NCI-H2171 treated with DMSO at 0.1 percent for 48 hours (cell line): ENCODE measurements at places on chromosomes 11 and 22.

GRCh38 chr11:9757809-9758636 is 94.1 kb downstream of the SWAP70 start:
- DNase-seq: peak; percentile 40

GRCh38 chr11:4891996-4892640 is 10.4 kb downstream of the OR51T1 start:
- peak; percentile 0 for DNase-seq

DNA sequence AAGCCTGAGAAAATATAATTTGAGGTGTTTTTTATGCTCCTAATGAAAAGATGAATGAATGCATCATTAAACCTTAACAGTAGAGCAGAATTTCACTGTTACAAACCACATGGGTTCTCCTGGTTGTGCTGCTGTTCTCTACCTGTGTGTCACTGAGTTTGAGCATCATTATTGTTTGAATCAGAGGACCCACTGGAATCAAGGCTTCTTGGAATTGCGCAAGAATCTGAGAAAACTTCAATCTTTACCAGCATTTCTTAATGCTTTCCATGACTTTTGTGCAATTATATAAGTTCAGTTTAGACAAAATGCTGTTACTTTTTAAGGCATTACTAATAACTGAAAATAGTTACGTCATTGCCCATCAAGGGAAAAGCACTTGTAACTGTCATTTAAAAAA is 18.8 kb upstream of the RBX1 start:
- DNase-seq: no peak

DNA sequence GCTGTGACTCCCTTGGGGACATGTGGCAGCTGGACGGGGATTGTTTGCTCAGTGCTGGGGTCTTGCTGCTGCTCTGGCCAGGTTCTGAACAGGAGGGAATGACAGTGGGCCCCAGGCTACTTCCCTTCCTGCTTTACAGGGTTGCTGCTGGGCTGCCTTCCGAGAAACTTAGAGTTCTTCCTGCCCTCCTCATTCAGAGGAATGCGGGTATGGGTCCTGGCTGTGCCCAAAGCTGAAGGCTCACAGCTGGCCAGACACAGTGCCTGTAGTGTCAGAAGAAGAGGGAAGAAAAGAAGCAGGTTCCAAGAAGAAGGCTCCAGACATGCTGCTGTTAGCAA is 108.3 kb upstream of the PARVA start:
- DNase-seq: no peak

- DNase-seq: peak; percentile 83
Measured at GRCh38 chr22:27195094-27195493, 537.7 kb downstream of the MIAT start.

GRCh38 chr11:63710476-63711217 is 29.3 kb downstream of the RTN3 start:
- DNase-seq: no peak

DNA sequence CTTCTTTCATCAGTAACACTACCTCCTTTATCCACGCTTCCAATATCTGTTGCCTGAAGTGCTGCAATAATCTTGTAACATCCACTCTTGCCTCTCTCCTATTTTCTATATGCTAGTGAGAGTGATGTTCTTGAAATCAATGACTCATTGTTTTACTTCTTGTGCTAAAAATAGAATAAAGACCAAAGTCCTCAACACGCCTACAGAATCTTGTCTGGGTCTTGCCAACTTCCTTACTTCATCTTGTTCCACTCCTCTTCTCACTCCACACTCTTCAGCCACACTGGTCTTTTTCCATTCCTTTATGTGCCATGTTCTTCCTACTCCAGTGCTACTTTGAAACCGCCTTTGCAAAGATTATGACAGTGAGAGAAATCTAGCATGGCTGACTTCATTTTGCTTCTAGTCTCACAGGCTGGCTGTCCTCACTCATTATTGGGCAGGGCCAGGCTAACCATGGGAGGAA is 136.4 kb downstream of the CCDC81 start:
- no peak for DNase-seq

DNA sequence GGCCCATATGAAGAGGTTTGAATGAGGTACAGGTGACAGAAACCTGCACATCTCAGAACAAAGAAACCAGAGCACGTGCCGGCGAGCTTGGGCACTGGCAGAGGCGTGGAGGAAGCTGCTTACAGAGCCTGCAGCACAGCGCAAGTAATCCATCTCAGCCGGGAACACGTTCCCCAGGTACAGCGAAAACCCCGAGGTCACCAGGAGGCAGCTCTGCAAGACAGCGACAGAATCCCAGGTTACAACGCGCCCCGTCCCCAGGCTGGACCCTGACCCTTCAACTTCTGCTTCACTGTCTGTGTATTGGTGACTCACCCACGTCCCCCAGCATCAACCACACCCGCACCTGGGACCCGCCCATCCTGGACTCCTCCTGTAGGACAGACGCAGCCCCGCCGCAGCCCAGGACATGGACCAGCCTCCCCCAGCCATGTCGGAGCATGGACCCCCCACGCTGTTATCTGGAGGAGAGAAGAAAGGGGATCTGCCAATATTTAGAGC is 2.2 kb downstream of the MLC1 start:
- no peak for DNase-seq

GRCh38 chr11:44382656-44383240 is 72.8 kb upstream of the ALX4 start:
- DNase-seq: no peak

DNA sequence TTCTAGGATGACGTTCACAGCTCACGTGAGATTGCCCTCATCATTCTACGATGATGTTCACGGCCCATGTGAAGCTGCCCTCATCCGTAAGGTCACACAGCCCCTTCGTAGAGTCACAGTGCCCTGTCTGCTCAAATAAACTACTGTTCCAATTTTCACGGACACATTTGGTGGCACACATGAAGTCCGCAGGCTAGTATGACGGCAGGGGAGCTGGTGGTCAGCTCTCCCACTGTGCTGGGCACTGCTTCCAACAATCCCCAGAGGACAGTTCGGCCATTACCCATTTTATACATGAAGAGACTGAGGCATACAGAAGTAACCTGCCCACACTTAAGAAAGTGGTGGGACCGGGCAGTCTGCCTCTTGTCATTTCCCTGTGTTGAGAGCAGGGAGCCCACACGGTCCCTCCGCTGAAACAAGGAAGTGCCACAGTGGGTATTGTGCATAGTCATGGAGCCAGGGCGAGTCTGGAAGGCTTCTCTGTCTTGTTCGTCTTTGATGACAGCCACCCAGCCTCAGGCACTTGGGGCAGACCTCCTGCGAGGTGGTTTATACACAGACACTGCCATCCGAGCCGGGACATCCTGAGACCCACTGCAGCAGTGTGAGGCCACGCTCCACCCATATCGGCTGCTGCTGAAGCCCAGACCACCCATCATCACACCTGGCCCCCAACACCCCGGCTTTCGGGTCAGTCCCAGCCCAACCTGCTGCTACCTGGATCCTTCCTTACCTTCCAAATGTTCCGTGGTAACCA is 114.3 kb downstream of the PHF21B start:
- DNase-seq: no peak

DNA sequence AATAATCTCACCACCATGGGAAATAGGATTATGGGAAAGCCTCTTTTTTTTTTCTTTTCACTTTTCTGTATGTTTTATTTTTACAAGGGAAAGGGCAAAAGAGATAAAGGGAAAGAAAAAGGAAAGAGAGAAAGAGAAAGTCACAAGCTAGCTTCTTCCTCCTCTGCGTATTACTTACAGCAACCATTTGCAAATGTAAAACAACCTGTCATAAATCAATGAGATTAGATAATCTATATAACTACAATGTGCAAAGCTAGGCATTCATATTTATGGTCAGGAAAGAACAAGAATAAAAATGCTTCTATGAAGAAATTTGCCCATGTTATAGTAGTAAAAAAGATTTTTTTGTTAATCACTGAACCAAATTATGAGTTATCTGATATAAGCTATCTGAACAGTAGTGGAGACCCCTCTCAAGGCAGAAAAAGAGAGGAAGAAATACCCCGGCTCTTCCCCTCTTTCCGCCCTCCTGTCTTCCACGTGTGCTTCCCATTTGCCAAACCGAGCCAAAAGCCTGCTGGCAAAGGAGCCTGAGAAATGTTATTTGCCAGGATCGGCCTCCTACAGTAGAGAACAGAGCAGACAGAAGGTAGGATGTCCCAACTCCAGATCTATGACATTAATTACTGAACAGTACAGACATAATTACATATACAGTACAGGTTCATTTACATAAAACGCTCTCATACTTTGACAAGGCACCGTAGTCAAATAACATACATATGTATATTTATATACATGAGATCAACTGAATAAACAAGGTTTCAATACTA is 50.2 kb downstream of the ARHGAP32 start:
- DNase-seq: no peak

- DNase-seq: no peak
Measured at GRCh38 chr11:131894615-131895544, 524.5 kb downstream of the NTM start.

DNA sequence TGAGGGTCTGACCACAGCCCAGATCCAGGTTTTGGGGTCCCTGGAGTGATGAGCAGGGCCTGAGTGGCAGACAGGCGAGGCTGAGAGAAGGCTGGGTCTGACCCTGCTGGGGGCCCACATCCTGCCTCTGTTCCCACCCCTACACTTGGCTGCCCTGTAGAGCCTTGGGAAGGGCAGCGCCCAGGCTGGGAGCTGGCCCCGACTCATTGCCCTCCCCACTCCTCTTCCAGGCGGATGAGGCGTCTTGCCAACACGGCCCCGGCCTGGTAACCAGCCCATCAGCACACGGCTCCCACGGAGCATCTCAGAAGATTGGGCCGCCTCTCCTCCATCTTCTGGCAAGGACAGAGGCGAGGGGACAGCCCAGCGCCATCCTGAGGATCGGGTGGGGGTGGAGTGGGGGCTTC is 4.9 kb downstream of the DERL3 start:
- DNase-seq: no peak
